ENCODE measurements at places on chromosomes 13 and 19.

DNA sequence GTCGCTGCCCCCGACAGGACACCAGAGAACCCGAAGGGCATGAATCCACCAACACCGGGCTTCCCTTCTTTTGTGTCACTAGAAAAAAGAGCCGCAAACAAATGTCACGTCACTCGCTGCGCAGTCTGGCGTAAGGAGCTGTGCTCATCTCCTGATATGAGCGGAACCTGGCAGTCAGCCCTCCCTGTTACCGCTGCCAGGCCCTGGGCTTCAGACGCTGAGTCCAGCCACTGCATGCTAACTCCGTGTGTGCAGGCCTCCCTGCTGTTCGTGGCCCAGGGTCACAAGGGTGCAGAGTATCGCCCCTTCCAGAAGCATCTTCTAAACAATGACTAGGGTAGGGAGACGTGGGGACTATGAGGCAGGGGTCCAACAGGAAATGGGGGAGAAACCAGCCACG is 71.3 kb downstream of the SLC7A1 start:
- DNase-seq, result no peak

GRCh38 chr13:93900731-93901130 is 578.8 kb downstream of the DCT start:
- no peak for DNase-seq

DNA sequence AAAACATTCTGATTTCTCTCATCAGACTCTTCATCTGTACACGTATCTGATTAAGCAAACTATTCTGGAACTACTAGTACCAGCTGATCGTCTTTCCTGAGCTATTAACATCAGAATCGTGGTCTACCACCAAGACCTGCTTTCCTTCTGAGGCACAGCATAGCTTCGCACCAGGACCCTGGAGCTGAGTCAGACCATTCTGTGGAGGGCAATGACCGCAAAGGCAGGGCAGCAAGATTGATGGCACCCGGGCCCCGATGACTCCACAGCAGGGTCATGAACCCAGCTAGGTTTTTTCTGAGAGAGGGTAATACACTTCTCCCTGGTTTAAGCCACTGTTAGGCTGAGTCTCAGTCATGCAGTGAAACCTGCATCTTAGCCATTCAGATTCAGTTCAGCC is 158.7 kb upstream of the GPR12 start:
- DNase-seq, result no peak

DNA sequence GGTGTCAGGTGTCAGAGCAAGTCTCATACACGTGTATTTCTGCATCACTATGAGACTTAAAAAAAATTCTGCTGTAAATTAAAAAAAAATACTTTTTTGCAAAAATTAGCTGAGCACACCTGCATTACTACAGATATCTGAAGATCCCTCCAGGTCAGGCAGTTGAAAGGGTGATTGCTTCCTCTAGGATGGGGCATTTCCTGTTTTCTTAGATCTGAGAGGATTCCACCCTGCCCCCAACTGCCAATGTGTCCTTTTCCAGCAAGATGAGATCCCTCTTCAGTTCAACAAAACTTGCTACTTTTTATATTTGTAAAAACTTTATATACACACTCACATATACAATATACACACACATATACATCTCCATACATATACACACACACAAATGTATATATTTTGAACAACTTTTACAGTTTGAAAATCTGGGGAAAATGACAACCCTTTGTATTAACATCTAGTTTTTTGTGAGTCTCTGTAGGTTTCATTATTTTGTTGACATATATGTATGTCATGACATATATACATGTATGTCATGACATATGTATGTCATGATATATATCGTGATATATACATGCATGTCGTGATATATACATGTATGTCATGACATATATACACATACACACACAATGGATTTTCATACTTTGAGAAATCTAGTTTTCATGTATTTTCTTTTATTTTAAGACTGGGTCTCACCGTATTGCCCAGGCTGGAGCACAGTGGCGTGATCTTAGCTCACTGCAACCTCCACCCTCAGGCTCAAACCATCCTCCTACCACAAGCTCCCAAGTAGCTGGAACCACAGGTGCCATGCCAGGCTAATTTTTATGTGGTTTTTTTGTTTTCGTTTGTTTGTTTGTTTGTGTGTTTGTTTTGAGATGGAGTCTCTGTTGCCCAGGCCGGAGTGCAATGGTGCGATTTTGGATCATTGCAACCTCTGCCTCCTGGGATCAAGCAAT is 17.8 kb downstream of the ZNF813 start:
- DNase-seq, result no peak

- DNase-seq, result peak; percentile 15
These were observed 850 bp downstream of the KLF5 start for GRCh38 chr13:73059460-73060250.

- no peak for DNase-seq
These were observed 4.2 kb upstream of the SPACA6 start for GRCh38 chr19:51688671-51689571.

DNA sequence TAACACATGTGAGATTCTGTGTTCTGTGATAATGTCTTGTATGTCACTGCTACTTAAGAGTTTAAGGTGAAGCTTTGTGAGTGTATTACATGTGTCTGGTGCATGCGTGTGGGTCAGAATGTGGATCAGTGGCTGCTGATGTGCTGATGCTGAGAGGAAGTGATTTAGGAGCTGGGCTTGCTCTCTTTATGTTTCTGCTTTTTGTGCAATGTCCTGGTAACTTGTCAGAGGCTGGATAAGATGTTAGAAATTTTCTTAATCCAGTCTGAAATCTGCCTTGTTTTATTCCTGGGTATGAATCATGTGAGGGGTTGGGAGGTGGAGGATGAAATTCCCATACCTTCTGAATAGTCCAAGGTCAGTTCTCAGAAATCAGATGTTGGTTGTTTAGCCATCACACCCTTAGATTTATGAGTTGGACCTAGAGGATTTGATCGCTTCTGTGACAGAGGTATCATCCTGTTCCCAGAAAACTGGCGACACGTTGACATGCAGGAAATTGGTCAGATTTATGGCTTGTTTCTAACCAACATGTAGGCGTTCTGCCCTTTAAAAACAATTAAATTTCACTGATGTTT is 24.5 kb upstream of the CXCL17 start:
- no peak for DNase-seq

- DNase-seq, result no peak
These were observed 108.9 kb downstream of the DNAJC15 start for GRCh38 chr13:43132257-43132656.
